ENCODE measurements at places on chromosomes 1 and 21.
A peak's percentile ranks its signal among the peaks of the same experiment; 100 is the strongest.

DNA sequence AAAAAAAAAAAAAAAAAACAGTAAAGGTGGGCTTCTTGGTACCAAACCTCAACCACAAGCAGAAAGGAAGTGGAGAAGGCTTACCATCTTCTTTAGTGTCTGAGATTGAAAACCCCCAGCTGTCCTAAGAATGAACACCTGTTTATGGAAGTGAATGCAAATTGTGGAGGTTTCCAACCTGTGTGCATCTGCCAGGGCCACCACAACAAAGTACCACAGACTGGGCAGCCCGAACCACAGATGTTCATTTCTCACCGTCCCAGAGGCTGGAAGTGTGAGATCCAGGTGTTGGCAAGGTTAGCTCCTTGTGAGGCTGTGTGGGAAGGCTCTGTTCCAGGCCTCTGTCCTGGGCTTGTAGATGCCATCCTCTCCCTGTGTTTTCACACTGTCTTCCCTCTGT lies 348.7 kb downstream of the SETD4 start:
- no peak for DNase-seq

DNA sequence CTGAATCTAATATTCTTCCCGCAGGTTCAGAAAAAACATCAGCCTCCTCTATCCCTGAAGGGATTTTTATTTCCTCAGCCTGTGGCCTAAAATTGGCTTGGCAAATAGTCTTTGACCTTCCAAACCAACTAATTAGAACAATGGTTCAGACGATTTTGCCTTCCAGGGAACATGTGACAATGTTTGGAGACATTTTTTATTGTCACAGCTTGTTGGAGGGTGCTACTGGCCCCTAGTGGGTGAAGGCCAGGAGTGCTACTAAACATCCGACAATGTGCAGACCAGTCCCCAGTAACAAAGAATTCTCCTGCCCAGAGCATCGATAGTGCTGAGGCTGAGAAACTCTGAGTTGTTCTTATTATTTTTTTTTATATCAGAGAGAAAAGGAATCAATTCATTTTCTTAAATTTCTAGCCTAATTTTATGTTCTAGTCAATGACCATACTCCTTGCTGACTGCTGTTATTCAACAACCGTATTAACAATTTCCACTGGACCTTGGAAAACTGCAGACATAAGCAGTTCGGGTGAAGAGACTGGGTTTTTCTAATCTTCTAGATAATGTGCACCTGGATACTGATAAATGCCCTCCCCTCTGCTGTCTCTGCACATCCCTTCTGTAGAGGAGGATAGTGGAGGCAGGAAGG lies 280.7 kb downstream of the LMX1A start:
- DNase-seq: no peak

DNA sequence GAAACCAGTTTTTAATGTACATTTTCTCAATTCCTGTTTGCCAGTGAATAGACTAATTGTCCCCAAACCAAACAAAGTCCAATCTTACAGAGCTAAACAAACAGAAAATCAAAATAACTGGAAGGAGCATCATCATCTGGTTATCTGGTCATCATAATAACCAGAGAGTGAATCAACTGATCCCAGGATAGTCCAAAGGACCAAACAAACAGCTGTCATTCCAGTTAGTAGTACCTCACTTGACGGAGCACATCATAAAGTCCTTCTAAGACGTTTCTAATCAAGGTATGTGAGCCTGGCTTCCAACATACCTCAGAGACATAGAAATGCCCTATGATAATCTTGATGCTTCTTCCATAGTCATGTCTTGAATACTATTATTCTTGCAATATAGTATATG lies 240.5 kb downstream of the LTN1 start:
- DNase-seq: no peak

DNA sequence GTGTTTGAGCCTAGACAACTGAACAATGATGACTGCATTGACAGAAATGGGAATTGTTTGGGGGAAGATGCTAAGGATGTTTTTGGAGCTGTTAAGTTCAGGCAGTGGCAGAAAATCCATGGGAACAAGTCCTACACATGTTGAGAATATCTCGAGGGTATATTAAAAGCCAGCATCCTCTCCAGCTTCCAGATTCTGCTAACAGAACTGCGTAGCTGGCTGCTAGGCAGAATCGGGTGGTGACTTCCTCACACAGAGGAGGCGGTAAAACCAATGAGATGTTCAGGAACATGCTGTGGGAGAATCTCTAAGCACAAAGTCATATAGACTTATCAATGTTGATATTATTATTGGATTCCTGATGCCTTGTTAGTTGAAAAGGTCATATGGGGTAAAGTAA lies 14.8 kb downstream of the FAM163A start:
- DNase-seq: no peak

DNA sequence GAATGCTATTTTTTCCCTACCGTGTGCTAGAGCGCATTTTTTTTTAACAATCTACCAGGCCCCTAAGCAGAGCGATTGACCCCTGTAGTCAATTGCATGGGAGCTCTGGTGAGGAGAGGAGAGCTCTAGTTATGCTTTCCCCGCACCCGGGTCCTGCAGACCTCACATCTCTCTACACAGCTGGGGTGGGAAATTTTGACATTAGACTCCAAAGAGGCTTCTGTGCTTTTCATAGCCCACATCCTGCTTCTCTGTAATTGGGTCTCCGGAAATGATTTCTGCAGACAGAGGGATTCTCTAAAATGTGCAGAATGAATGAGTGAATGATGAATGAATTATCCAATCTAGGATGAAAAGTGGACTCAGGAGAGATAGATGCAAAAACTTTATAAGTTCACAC lies 41.5 kb upstream of the DUSP10 start:
- DNase-seq: no peak

GRCh38 chr21:33492571-33492970 lies 1.1 kb upstream of the DNAJC28 start:
- DNase-seq: peak; percentile 57

GRCh38 chr1:112054510-112054909 lies 65.0 kb upstream of the KCND3 start:
- DNase-seq: no peak

- DNase-seq: peak; percentile 26
Measured at GRCh38 chr21:26389971-26390641, 183.0 kb downstream of the CYYR1 start.

DNA sequence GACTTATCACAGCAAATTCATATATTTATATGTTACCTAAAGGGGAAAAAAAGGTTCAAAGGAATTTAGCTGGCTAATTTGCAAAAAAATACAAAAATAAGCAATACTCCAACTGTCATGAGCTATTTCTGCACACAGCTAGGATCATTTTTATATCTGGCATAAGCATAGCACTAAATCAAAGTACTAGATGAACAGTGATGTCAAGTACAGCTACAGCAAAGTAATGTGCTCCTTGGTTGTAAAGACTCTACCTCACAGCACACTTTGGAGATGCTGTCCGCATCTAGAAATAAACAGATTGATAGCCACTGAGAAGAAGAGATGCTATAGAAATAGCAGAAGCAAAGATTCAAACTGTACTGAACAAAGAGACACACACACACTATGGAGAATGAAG lies 125.4 kb downstream of the TGFBR3 start:
- no peak for DNase-seq

Data from suppressor macrophage treated with lipopolysaccharide for 4 hours (primary cell).